ENCODE measurements at places on chromosomes 3 and 15. TPM values are rescaled to one million over a fixed set of nuclear protein-coding genes. Genes with fewer than 3 reads are reported as not detected.

FANCD2 gene
- 3.3 TPM for total RNA-seq

- DNase-seq: no peak
Observed at GRCh38 chr3:162142511-162142910, 645.9 kb downstream of the OTOL1 start.

ISL2 gene
- total RNA-seq: 0.75 TPM

GRCh38 chr15:96107916-96108315 lies 222.6 kb upstream of the NR2F2 start:
- no peak for DNase-seq

TLR9 gene
- total RNA-seq: not detected

DNA sequence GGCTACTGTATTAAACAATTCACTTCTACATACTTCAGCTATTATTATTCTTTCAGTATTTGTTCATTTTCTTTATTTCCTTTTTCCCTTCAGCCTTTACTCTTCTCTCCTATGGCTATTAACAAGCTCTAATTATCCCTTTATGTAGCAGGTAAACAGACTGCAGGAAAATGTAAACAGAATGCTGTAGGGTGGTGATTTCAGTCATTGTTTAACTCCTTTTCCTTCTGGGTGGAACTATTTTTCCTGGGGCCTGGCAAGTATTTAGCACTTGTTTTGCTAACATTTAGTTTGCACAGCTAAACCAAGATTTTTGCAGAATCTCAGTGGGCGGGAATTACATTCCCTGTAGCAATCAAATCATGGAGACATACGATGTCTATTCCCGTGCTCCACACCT lies 14.4 kb downstream of the RARB start:
- no peak for DNase-seq

PCSK6 gene
- 20.5 TPM for total RNA-seq

ZPLD1 gene
- total RNA-seq: not detected

UTS2B gene
- total RNA-seq: 1.1 TPM

TSEN2 gene
- total RNA-seq: 38.3 TPM

DNA sequence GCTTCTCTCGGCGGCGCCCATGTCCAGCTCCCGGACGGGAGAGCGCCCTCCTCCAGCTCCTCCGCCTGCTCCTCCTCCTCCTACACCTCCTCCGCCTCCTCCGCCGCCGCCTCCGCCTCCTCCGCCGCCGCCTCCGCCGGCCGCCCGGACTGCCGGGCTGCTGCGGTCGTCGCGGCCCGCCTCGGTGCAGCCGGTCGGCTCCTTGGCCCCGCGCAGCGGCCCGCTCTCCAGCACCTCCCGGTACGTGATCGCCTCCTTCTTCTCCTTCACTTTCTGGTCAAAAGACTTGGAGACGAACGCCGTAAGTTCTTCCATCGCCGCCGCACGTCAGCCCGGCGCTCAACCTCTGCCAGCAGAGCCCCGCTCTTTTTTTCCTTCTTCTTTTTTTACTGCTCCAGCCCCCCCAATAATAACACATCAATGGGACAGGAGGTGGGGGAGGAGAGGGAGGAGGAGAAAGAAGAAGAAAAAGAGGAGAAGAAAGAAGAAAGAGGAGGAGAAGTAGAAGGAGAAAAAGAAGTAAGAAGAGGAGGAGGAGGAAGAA lies 438 bp downstream of the SHOX2 start:
- DNase-seq: no peak

- DNase-seq: no peak
Observed at GRCh38 chr3:36558961-36559360, 178.7 kb downstream of the STAC start.

PPP1R14D gene
- total RNA-seq: not detected

DNA sequence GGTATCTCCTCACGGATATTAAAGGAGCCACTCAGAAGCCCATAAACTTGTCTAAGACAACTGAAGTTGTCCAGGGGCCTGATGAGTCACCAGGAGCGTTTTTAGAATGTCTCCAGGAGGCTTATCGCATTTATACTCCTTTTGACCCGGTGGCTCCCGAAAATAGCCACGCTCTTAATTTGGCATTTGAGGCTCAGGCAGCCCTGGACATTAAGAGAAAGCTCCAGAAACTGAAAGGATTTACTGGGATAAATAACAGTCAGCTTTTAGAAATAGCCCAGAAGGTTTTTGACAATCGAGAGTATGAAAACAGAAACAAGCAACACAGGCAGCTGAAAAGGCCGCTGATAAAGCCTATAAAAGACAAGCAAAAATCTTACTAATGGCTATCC lies 4.1 kb downstream of the DET1 start:
- DNase-seq: no peak

HCLS1 gene
- total RNA-seq: 164 TPM

DNA sequence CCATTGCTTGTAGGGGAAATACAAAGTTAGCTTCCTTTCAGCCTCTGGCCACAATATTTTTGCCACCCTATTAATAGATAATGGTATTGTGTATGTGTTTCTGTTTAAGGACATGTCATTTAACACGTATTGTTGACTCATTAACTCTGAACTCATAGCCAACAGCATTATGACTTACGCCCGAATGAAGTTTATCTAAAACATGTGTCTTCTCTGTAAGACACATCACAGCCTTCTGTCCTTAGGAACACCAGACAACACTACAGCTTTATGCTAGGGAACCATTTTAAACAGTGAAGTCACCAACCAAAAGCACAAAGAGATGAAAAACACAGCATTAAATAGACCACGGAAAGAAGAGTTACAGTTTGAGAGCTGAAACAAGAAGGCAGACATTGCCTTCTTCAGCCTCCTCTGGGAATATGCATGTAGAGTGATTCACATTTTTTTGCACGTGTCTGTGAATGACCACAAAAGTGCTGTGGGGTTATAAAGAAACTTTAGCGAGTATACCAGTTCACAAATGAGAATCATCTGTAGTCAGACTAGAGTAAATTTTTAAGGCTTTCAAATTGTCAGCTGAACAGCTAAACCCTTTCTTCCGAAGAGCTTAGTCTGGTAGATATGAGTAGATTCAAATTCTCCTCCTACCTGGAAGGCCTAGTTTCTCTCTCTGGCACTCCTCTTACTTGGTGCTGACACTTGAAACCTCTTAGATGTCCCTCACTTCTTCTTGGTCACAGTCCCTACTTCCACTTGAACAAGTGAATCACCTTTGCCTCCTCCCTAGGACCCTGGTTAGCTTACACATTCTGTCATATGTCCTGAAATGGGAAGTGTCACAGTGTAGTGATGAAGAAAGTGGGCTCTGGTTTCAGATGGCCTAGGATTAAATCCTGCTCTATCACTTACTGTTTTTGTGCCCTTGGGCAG lies 32.2 kb downstream of the MCTP2 start:
- no peak for DNase-seq

- DNase-seq: no peak
Observed at GRCh38 chr15:52657338-52657737, 21.9 kb downstream of the ATOSA start.

PLA2G4E gene
- total RNA-seq: not detected

GRCh38 chr3:150543128-150543527 lies 3.2 kb downstream of the SERP1 start:
- no peak for DNase-seq

DNA sequence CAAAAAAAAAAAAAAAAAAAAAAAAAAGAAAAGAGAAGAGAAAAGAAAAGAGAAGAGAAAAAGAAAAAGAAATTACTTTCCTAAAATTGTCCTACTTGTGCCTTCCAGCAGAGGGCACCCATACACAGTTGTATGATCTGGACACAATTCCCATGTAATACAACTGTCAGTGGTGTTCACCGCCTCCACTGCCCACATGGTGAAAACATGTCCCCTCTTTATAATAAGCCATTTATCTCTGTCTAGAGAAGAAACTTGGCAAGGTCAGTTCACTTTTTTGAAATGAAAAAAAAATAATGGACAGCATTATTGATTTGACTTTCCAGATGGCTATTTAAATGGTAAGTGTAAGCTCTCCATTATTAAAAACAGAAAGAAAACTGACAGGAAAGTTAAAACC lies 459.4 kb downstream of the GBE1 start:
- no peak for DNase-seq

- DNase-seq: no peak
Observed at GRCh38 chr3:128618398-128618726, 32.3 kb downstream of the RPN1 start.

- no peak for DNase-seq
Observed at GRCh38 chr3:120171134-120171873, 77.1 kb upstream of the GSK3B start.

HIGD1A gene
- total RNA-seq: 168 TPM

All from omental fat pad (tissue), 4 donors.